ENCODE measurements at places on chromosomes 3 and 15. TPM values are rescaled to one million over a fixed set of nuclear protein-coding genes. Genes with fewer than 3 reads are reported as not detected.
A peak's percentile ranks its signal among the peaks of the same experiment; 100 is the strongest.

GRCh38 chr15:74614744-74615507 is 710 bp upstream of the CLK3 start:
- DNase-seq: peak; percentile 99

GRCh38 chr3:150737874-150738679 is 24.9 kb downstream of the SIAH2 start:
- DNase-seq: no peak

DNA sequence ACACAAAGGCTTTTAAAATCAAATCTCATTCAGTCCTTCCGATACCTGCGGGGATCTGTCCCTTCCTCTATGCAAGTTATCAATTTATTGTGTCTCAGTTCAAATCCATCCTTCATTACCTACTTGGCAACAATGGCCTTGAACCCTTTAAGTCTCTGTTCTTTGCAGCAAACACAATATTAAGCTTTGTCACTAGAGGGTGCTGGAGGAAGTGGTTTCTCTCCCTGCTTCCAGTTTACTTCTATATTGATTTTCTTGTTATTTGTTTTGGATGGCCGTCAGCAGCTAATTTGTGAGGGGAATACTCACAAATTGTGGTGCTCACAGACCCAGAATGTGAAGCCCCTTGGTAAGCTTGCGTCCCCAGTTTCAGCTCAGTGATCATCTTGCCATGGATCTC is 278.3 kb downstream of the FGF12 start:
- DNase-seq: no peak

DNA sequence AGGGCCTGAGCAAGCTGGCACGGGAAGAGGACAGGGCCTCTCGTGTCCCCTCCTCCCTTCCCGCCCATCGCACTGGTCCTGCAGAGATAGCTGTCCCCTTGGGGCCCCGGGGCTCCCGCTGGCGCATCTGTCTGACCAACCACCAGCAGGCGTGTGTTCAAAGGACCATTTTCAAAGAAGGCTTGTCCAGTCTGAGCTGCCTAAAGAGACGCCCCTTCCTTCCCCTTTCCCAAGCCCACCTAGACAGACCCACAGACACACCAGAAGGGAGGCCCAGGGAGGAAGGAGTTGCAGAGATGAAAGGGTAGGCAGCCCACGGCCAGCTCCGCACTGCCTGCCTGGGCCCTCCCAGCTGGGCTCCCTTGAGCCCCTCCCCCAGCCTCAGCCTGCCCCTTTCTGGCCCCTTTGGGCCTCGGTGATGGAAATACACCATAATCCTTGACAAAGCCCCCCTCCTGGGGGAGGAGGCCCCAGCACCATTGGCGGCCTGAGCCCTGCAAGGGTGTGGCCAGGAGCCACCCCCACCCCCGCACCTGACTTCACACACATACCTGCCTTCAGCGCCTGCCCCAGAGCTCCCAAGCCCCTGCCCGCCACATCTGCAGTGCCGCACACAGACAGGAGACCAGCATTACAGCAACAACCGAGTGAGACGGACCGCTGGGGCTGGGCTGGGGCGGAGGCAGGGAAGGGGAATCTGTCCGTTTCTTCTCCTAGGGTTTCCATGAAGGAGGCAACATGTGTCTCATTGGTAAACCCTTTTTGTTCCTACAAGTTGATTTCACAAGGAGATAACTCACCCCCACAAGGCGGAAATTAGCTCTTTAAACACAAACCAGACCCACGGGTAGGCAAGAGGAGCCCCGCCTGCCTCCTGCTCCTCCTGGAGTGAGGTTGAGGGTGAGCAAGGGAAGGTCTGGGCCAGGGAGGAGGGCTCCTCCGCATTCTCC is at the start of gene STRA6:
Gene STRA6, minus strand, starts transcription at position 336 of the 950 bp plus-strand sequence. CDS start 520 bp downstream, outside the sequence.
- DNase-seq: peak; percentile 74

- DNase-seq: peak; percentile 37
Observed at GRCh38 chr15:64841060-64841343, 713 bp upstream of the PLEKHO2 start.

DNA sequence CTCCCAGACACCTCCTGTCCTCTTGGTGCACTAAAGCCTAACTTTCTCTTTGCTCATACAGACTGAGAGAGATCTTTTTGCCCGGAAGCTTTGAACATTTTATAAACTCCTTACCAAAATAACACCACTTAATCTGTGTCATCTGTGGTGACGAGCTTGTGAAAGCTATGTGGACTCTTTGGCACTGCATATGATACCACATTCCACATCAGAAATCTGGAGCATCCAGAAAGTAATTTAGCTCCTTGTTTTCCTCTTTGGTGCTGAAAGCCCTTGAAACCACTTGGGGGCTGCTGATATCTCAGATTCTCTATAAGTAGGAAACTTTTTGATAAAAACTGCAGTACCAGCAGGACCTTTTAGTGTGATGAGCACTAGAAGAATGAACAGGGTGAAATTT is 128.3 kb downstream of the ALCAM start:
- no peak for DNase-seq

DNA sequence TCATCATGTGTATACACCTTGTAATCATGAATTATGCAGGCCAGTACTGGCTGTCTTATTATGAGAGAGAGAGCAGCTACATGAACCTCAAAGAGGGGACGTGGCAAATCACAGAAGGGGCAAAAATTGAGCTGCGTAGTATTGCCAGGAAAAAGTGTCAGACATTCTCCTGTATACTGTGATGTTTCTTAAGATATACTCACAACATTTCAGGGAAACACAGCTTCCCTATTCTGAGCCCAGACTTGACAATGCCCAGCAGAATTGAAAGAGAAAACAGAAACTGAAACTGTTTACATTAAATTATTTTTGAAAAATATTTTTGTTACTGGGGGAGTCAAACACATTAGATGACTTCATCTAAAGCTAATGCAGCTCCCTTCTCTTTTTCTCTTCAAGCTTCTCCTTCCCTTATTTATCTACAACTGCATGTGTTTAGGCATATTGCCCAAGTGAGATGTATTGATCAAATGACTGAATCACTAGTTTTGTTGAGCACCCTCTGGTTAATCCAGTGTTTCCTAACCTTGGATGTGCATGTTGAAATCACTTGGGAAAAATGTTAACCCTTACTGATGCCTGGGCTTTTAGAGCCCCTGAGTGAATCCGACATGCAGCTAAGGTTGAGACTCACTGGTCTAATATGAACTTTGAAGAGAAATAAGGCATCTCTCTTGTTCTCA is 39.5 kb downstream of the CADPS start:
- no peak for DNase-seq

The LRRN1 gene
- total RNA-seq: 3.5 TPM

The SLC9C1 gene
- total RNA-seq: not detected
